ENCODE measurements at places on chromosomes 2 and 18.

GRCh38 chr18:36685580-36685979 lies 143.2 kb downstream of the TPGS2 start:
- DNase-seq, result no peak

GRCh38 chr2:218964041-218964771 lies 4.7 kb downstream of the CDK5R2 start:
- DNase-seq, result no peak

DNA sequence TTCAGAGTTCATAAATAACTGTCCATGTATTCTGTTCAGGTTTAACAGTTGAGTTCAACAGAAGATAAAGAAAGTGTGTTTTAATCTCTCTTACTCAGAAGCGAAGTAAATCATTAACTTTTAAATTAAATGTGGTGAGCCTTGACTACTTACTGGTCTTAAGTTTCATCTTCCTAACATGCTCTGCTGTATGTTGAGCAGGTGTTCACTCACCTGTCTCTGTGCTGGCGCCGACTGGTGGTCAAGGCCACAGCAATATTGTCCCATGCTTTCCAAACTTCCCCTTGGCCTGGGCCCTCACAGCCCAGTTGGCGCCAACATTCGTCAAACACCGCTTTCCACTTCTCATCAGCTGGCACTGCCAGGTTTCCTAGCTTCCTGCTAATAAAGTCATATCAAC lies 17.0 kb upstream of the MPP4 start:
- no peak for DNase-seq

- no peak for DNase-seq
Observed at GRCh38 chr2:223460209-223460608, 142.0 kb downstream of the SCG2 start.

GRCh38 chr18:78427081-78427480 lies 552.5 kb upstream of the SALL3 start:
- DNase-seq, result no peak

DNA sequence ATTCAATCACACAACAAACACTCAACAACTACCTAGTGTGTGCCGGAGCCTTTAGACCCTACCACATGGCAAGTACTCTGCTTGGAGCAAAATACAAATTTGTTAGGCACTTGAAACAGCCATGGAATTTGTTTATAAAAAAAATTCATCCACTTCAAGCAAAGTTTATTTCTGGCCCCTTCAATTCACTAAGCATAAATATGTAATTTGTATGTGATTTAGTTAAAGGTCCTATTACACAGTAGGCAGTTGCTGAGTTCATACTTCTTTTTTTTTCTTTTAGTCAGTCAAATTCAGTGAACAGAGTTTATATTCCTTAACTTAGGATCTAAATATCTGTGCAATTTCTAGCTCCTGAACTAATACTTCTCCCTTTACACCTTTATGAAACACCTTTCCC lies 22.5 kb downstream of the GCFC2 start:
- DNase-seq, result no peak

DNA sequence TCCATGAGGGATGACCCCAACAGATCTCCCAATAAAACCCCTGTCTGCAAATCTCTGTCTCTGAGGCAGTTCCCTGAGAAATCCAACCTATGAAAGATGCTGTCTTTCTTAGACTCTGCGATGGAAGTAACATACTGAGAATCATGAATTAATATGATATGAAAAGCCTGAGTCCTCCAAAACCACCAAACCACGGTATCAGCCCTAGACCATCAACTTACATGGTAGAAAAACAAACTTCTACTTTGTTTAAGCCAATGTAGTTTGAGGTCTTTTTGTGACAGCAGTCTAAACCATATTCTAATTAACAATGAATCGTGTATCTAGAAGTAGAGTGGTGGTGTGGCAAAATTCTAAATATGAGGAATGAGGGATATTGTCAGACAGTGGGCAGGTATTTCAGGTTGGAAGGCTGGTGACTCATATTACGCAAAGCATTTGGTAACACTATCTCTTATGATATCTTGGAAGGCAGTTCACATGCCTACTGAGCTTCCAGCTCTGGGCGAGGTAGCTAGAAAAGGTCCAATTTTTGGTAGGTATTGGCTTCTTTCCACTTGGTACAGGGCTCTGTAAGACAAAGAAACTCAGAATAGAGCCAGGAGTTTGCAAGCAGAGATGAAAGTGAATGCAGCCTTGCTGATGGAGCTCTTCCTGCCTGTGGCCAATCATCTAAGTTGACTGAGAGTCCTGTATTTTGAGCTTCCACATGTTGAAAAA lies 215.8 kb downstream of the ZFP36L2 start:
- DNase-seq, result no peak

GRCh38 chr2:4765787-4766530 lies 926.2 kb upstream of the SOX11 start:
- DNase-seq, result no peak

GRCh38 chr18:76491776-76492668 lies 3.0 kb downstream of the ZNF516 start:
- no peak for DNase-seq

- DNase-seq, result no peak
Observed at GRCh38 chr18:5021558-5021957, 175.5 kb downstream of the AKAIN1 start.

DNA sequence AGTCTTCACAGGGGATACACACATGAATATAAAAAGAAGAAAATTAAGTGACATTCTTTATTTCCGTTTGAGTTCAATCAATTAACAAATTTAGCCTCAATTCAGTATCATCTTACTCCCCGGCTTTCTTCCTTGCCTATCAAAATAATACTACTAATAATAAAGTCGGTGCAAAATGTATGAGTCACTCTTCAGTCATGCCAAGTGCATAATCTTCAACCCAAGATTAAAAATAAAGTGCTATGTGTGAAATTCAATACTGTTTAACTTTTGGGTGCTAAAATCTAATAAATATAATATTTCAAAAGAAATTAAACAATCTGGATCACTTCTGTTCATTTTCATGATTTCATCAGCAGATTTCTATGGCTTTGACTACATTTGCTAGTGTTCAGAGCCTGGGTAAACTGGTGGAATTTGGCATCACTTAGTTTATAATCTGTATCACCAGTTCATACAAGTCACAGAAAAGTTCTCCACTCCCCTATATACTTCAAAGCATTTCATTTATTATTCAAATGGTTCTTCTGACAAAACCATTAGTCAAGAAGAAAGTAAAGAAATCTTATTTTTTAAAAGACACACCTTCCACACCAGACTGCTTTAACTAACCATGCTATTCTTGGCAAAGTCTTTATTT lies 183.6 kb downstream of the THADA start:
- no peak for DNase-seq

- peak; percentile 91 for DNase-seq
Observed at GRCh38 chr2:111918383-111918806, 20.0 kb downstream of the MERTK start.

DNA sequence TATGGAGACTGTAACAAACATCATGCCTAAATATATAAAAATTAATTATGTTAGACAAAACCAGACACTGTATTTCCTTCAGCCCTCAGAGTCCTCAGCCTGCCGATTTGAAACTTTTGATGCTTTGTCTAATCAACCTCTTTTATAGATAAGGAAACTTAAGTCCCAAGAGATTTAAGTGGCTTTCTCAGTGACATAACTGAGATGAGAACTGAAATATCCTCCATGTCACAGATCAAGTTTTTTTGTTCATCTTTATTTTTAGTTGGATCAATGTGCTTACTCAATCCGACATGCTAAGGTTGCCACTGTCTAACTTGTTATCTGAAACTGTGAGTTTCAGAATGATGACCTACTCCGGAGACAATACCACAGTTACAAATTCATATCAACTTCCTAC lies 72.3 kb downstream of the BARD1 start:
- no peak for DNase-seq

DNA sequence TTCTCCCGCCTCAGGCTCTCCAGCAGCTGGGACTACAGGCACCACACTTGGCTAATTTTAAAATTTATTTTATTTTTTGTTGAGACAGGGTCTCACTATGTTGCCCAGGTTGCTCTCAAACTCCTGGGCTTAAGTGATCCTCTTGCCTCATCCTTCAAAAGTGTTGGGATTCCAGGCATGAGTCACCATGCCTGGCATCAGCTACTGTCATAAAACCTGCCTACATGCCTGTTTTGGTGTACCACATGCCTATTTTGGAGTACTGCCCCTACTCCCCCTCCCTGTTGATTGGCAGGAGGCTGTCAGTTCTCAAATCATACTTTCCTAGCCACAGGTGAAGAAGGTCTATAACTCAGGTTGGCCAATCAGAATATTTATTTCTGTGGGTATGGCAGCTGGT lies 64.0 kb downstream of the CHST9 start:
- no peak for DNase-seq

- DNase-seq, result no peak
Observed at GRCh38 chr2:26495705-26496297, 17.9 kb upstream of the OTOF start.

- no peak for DNase-seq
Observed at GRCh38 chr2:138423745-138424144, 77.8 kb upstream of the SPOPL start.

DNA sequence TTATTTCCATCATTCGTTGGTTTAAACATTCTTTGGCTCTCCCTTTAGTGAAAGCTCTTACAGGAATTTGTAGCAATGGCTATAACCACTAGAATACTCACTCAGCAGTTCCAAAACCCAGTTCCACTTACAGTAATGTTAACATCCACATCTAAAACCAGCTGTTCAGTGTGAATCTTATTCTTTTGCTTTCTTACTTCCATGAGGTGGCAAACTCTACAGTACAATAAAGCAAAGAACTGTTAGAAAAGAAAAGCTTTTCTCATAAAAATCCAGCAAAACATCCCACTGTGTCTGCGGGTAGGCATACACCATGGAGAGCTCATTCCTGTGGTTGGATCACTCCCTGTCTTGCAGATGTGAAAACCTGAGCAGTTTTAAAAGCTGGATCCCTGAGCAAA lies 147.1 kb downstream of the ARHGAP28 start:
- DNase-seq, result no peak

DNA sequence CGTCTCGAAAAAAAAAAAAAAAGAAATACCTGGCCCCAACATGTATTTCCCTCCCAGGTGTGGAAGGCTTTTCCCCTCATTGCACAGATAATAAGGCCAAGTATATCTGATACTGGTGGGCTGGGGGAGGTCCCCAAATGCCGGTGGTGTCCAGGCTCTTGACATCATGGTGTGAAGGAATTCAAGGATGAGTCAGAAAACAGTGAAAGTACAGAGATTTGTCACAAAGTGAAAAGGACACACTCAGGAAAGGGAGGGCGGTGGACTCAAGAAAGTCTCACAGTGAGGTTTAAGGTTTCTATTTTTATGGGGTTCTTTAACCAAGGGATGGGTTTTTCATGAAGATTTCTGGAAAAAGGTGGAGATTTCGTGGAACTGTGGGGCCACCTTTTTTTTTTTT lies 37.8 kb upstream of the FZD5 start:
- no peak for DNase-seq

DNA sequence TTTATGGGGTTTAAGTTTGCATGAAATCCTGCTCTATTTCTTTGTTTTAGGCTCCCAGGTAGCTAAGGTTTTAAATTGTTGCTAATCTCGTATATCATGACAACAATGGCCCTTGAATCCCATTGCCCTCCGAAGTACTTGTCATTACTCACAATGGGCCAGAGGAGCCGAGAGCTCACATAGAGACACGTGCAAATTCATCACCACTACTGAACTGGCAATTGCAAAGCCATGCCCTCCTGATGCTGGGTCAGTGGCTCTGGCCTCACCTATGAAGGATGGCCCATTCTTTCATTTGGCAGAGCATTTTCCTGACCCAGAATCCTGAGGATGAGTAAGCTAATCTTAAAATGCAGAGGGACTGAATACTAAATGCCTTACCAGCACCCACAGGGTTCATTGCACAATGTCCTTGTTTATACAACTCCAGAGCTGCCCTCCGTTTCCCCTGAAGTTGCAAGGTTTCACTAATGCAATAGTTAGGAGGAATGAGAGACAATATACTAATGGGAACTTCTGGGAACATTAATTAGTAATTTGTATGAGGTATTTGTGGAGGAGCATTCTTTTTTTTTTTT lies 71.6 kb upstream of the GAREM1 start:
- no peak for DNase-seq

DNA sequence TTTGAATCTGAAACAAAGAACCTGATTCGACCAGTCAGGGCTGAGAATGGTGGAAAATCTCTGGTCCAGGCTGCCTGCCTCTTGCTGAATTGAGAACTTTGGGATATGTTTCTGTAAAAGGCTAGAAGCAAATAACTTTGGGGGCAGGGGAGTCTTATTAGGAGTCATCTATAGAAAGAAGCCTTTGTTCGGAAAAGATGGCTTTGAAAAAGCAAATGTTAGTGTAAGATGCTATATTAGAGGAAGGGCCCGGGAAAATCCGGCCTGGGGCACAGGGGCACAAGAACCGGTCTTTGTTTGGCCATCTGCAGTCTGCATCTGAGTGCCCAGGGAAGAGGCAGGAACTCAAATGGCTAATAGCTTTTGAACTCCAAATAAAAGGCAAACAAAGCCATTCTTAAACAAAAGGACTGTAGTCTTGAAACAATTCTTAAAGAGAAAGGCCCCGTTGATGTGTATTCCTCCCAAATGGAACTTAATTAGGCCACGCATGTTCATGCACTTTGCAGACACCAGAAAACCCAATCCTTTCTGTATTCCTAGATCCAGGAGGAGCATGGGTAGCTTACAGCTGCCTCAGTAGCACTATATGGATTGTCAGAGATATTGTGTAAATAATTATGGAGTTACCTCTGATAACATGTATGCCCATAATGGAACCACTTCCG lies 180.0 kb upstream of the ARL4C start:
- no peak for DNase-seq

DNA sequence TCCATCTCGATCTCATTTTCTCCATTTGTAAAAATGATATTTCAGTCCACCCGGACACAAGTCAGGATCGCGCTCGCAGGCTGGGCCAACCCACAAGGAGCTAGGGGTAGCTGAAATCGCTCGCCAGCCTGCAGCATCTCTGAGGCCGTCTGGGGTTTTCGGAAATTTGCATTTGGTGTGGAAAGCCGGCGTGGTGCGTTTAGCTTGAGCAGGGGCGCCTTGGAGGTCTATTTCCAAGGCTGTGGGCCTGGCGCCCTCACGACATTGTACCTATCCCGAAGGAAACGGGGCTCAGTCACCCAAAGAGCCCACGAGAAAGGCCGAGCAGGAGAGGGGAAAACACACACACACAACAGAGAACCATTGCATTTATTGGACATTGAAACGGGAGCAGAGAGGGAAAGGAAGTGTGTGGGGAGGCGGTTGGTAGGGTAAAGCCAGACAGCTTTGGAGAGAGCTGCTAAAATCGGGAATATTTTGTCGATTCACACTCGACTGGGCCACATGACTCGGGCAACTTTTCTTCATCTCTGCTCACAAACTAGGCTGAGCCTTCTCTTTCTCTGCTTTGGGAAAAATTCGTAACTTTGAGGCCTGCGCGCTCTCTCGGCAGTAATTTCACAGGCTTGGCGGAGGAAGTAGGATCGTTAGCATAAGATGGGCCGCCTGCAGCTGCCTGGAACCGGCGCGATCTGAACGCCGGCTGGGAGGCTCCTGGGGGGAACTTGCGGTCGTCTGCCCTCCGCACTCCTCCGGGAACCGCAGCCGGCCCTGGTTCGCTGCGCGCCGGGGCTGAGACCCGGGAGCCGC lies 1.1 kb upstream of the HOXD8 start:
- DNase-seq, result no peak

DNA sequence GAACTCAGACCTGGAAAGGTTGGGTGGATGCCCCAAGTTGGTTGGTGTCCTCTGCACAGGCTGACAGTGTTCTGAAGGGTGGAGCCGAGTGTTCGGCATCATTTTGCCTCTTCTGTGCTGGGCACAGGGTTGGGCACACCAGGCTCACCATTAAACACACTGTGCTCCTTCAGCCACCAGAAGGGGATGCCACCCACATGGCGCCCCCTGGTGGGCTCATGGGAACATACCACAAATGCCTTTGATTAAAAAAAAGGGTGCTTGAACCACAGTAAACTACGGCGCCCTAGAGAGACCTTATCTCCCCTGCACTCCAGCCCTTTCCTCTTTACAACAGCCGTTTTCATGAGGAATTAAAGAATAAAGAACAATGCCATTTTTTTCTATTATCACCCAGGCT lies 89.4 kb downstream of the CELF4 start:
- DNase-seq, result no peak
